ENCODE measurements at places on chromosomes 12 and 14. TPM values are rescaled to one million over a fixed set of nuclear protein-coding genes. Genes with fewer than 3 reads are reported as not detected.

The EXOC3L4 gene
- 1.5 TPM for total RNA-seq

The NEUROD4 gene
- not detected for total RNA-seq

The TMEM253 gene
- total RNA-seq = 0.52 TPM

The PRR4 gene
- total RNA-seq = 3.1 TPM

The SMIM41 gene
- not detected for total RNA-seq
